ENCODE measurements at places on chromosomes 2 and 18.

DNA sequence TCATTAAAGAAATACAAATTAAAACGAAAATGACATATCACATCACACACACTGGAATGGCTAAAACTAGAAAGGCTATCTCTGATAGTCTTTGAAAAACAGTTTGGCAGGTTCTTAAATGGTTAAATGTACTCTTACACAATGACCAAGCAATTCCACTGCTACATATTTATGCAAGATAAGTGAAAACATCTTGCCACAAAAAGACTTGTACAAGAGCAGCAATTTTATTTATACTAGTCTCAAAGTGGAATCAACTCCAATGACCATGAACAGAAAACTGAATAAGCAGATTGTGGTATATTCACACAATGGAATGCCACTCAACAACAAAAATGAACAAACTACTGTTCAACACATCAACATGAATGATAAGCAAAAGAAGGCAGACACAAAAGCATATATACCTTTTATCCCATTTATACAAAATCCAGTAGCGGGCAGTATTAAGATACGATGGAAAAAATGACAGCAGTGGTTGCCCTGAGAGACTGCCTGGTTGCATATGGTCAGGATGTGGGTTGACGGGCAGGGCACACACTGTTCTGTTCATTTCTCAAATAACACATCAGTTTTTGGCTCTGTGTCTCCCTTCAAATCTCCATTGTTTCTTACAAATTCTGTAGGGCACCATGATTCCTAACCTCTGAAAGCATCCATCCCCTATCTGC is 25.4 kb downstream of the SP100 start:
- no peak for DNase-seq

GRCh38 chr2:19009510-19009909 is 348.9 kb downstream of the OSR1 start:
- DNase-seq: no peak

DNA sequence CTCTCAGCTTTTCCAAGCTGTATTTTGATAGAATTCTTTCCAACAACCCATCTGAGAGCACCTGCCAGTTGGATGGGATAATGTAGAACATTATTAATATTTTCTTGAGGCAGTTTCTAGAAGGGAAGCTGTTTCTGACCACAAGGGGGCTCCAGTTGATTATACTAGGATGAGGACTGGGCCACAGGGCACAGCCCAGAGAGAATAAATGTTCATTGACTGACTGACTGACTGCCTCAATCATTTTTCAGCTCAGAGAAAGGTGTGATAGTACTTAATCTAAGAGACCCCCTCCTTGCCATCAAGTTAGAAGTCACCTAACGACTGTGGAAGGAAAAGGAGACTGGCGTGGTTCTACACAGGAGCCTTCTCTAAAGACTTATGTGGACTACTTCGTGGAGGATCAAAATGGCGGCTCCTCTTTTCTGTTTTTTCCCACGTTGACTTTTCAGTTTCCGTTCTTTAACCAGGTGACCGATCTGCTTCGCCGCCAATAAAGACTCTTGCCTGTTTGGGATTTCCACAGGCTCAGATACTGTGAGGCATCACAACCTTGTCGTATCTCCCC is 31.9 kb upstream of the CREG2 start:
- no peak for DNase-seq

DNA sequence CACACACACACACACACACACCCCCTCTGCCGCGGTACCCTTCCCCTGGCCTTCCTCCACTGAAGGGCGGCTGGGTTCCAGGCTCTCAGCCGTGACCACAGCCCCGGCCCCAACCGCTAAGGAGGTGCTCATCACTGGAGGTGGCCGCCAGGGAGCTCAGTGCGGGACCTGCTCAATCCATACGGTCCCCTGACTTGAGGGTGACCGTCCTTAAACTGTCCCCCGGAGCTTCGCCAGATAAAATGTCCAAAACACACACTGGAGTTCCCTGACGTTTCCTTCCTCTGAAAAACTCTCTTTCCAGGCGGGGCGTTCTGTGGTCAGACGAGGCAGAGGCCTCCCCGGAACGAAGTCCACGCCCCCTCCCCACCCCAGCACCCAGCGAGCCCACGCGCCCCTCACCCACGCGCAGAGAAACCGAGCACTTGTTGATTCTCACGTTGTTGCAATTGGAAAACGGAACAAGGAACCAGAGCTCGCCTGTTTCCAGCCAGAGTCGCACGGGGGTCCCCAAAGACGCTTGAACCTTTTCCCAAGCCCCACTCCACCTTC is 1.4 kb downstream of the MBP start:
- DNase-seq: no peak

DNA sequence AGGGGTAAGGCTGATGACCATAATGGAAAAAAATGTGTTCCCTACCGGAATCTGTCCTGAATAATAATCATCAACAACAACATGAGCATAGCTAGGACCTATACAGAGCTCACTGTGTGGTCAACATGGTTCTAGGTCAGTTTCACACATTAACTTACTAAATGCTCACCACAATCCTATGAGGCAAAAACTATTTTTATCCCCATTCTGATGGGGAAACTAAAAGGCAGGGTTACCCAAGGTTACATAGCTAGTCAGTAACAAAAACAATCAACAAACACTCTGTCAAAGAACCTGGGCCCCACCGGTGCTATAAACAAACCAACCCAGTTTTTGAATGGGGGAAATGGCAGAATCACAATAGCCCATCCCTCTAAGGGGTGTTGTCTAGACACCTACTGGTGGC is 40.1 kb downstream of the AOX1 start:
- no peak for DNase-seq

DNA sequence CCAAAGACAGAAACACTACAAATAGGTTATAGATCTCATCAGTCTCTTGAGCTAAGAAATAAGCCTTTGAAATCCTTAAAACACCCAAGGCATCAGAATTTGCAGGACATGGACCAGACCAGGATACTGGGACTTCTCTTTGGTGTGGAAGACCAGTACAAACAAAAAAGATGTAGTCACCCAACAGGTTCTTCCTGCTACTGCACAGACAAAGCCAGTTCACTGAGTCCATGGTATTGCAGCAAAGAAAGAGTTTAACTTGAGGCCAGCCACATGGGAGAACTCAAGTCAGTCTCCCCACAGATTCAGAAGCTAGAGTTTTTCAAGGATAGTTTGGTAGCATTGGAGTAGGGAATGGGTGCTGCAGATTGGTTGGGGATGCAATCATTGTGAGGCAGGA is 169.6 kb upstream of the NDUFV2 start:
- DNase-seq: no peak

DNA sequence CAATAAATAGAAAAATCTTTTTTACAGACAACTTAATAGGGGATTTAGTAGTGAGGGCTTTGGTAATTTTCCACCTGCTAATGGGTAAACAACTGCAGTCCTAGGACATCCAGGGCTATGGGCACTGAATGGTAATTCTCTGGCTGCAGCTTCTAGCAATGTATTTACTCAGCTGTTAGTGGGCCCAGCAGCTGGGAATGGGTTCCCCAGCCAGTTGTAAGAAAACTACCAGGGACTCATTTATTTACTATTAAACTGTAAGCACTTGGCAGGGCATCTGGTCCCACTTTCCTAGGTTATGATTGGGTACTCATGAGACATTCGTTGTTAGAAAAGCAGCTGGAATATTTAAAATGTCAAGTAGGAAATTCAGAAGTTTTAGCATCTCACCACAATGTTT is 363.8 kb upstream of the TRIB2 start:
- DNase-seq: no peak

DNA sequence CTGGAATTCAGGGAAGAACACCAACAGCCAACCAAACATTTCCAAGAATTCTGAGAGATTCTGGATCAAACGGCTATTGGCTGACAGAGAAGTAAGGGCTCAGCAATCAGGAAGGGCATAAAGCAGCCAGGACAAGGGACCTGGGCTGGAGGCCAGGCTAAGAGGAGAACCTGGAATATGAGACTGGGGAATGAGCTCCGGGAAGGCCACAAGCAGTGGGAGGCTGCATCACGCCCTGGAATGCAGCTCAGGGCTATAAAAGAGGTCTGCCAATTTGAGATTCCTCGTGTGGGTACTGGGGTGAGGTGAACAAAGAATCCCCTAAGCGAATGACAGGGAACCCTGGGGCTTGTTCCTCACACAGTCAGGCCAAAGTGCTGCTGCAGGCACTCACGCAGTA is 60.4 kb downstream of the ANO7 start:
- DNase-seq: no peak

DNA sequence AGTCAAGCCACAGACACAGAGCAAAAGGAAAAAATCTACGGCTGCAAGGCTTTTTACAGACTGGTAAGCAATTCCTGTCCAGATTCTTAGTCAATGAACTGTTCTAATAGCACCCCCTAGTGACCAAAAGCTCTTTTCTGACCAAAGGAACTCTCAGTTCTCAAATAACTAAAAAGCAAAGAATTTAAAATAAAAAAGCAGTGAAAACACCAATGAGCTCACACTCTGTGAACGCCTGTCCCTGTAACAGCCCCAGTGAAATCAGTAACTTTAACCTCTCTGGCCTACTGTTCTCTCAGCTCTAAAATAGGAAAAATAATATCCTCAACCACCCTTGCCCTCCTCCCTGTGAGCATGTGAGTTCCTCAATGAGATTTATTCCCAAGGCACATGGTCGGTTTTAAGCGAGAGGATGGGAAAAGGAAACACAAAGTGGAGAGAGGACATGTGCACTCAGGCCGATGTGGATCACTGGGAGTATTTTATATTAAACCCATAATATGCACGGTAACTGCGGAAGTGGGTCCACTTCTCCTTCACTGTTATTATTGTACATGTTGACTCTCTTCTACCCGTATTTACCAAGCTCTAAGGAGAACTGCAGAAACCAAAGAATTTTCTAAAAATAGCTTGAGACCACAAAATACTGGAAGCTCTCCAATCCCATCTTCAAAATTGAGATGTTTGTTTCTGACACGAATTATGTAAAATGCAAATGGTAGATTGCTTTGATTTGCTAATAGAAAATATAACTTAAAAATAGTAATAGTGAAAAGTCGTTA is 128.5 kb downstream of the STK39 start:
- no peak for DNase-seq

DNA sequence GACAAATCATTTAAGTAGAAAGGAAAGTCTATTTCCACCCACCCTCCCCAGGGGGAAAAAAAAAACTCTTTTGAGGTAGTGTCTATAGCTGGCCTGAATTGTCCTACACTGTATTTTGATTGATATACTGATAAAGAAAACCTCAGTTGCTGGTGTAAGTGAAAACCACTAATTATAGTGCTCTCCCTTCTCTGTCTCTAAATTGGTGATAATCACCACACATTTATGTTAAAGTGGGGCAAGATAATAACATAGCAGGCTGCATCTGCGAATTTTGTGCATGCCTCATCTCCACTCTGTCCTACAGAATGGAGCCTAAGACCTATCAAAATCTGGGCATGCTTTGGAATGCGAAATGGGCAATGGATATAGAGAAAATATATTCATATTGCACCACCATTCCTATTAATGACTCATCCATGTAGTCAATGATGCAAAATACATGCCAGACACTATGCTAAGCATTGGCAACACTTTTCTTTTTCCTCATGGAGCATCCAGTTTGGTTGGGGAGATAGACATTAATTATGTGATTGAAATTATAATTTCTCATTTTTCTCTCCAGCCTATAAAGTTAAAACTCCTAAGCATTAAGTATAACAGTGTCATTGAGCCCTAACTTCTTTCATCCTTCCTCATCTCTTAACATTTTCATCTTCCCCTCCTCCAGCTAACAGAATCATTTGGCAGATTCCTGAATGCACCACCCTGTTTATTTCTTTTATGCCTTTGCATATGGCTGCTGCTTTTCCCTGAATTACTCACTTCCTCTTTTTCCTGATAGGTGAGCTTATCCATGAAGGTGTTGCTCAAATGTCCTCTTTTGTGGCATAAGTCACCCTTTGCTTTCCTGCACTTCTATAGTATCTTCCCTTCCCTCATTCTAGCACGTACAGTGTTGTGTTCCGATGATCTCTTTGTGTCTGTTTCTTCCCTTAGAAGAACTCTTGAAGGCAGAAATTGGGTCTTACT is 58.2 kb downstream of the SLC9A2 start:
- no peak for DNase-seq

GRCh38 chr2:88131201-88131998 is 3.5 kb upstream of the FABP1 start:
- DNase-seq: no peak

DNA sequence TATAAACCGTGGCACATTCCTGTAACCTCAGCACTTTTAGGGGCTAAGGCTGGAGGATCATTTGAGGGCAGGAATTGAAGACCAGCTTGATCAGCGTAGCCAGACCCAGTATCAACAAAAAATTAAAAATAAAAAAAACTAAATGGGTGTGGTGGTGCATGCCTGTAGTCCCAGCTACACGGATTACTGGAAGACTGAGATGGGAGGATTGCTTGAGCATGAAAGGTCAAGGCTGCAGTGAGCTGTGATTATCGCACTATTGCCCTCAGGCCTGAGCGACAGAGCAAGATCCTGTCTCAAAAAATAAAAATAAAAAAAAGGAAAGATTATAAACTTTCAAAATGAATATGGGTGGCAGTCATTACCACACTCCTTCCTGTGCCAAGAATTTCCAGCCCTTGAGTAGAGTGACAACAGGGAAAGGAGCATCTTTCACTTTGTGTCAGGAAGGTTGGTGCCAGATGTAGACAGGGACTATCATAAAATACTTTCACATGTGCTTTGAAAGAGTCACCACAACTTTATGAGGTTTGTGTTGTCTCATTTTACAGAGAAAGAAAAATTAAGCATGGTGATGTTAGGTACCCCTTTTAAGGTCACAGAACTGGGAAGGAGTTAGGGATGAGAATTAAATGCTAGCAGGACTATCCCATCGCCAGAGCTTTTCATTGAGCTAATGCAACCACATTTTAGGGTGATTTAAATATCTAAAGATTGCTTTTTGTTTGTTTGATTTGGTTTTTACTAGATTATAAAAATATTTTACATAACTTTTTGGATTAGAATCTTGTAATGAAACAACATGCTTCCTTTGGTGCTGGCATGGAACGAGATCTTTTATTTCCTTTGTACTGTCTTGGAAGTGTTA is 1617.4 kb upstream of the ACVR2A start:
- no peak for DNase-seq

GRCh38 chr18:42106784-42107183 is 151.8 kb downstream of the PIK3C3 start:
- DNase-seq: no peak

DNA sequence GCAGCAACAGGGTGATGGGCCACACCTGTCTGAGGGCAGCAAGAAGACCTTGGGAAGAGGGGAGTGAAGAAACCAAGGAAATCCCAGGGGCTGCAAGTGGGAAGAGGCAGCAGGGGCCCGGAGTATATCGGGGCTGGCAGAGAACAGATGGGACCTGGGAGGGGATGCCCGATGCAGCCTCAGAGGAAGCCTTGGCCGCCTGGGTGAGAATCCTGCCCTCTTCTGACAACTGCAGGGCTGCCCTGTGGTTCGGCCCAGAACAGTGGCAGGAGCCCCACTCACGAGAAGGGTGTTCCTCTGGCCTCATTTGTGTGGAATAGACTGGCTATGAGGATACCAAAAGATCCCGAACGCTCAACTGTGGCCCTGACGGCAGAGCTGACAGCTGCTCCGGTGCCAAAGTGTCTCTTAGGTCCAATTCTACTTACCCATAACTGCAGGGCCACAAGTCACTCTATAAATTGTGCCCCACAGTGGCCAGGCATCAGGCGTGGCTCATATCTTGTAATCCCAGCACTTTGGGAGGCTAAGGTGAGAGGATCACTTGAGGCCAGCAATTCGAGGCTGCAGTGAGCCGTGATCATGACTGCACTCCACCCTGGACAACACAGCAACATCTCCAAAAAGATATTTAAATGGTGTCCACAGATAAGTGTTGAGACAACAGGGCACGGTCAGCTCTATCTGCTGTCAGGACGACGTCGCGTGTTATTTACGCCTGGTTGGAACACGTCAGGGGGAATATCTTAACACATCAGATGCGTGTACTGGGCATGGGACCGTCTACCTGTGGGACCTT is 23.6 kb upstream of the ID2 start:
- no peak for DNase-seq

All from T1000 (cell line).